CD4-positive, alpha-beta T cell (primary cell): ENCODE measurements at places on chromosomes 3 and 15.

DNA sequence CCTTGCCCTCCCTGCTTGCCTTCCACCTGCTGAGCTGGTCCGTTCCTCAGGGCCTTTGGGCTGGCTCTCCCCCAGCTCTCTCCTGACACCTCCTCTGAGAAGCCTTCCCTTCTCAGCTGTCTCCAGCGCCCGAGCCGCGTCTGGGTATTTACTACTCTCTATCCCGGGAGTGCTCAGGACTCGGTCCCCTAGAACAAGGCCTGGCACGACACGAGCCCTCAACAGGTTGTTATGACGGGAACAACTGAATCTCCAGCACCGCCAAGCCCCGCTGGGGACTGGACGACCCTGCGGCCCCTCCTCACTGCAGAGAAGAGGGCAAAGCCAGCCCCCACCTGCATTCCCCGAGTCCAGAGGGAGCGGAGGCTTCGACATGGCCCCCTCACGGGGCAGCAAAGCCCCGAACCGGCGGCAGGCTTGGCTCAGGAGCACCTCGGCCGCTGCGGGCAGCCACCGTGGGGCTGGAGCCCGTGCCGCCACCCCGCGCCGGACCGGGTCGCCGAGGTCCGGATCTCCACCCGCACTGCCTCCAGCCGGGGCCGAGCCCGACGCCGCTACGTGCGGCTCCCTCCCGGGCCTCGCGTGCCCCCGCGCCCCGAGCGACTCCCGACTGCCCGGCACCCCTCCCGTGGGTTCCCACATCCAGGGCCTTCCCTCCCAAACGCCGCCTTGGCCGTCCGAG, 792 bp downstream of the TPRA1 start:
- no peak for DNase-seq
- no peaks in the 10 kb centered on the region for H3K36me3 ChIP-seq
- no peaks in the 10 kb centered on the region for H3K27me3 ChIP-seq
- peak overlapping the region; percentile 54 for H3K27ac ChIP-seq

DNA sequence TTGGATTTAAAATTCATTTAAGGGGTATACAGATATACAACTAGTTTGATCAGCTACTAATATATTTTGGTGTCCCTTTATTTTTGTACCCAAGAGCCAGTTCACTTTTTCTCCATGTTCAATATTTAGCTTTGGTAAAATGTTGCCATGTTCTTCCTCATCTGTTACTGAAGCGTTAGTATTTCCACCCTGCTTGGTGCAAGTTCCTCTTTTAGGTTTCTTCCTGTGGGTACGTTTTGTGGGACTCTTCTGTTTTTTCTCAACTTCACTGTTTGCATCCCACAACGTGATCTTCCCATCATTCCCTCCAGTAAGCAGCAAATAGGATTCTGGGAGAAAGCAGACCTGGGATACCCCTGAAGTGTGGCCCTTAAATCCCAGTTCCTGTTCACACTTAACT, 14.1 kb downstream of the WDR53 start:
- H3K27me3 ChIP-seq: no peaks in the 10 kb centered on the region
- no peak overlapping the region for H3K27ac ChIP-seq
- no peak for DNase-seq
- H3K36me3 ChIP-seq: peaks cover 18% of the 10 kb centered on the region

- H3K27me3 ChIP-seq: no peaks in the 10 kb centered on the region
- no peak for DNase-seq
- H3K4me3 ChIP-seq: no peak overlapping the region
Observed at GRCh38 chr15:89845305-89845893, 30.7 kb upstream of the ANPEP start.

- H3K27ac ChIP-seq: no peak overlapping the region
- no peaks in the 10 kb centered on the region for H3K27me3 ChIP-seq
- H3K4me1 ChIP-seq: no peaks in the 10 kb centered on the region
- H3K4me3 ChIP-seq: no peak overlapping the region
- H3K36me3 ChIP-seq: no peaks in the 10 kb centered on the region
Observed at GRCh38 chr3:193883551-193883950, 252.4 kb upstream of the HES1 start.

DNA sequence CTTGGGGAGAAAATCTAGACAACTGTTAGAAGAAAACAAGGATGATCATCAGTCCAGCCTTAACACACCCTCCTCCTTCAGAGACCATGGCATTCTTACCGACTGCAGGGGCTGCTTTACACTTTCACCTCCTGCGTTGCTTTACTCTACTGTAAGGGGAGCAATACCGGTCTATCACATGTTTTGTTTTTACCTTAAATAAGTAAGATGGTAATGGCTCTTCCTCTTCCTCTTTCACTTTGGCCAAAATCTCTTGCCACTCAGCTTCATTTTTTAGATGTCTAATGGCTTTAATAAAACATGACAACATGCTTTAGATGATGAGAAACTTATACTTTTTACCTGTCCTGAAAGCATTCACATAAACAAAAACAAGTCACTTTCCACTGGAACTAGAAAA, 33.4 kb upstream of the STIMATE start:
- DNase-seq: no peak
- no peak overlapping the region for H3K27ac ChIP-seq
- no peak overlapping the region for H3K4me3 ChIP-seq
- H3K27me3 ChIP-seq: no peaks in the 10 kb centered on the region
- peaks cover 40% of the 10 kb centered on the region for H3K36me3 ChIP-seq

DNA sequence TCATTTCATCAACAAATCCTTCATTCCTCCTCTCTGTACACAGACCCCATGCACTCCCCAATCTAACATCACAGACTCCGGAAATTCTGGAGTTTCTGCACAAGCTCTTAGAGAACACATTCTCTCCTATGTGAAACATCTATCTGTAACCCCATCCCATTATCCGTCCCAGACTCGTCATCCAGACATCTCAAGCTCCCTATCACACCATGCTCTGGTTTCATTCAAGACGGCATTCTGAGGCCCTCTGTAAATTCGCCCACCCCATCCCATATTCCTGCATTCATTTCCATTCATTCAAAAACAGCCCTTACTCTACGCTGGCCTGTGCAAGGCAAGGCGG, 575 bp downstream of the LEO1 start:
- H3K4me1 ChIP-seq: peaks cover 19% of the 10 kb centered on the region
- no peaks in the 10 kb centered on the region for H3K36me3 ChIP-seq
- peak overlapping the region; percentile 98 for H3K4me3 ChIP-seq
- H3K27me3 ChIP-seq: no peaks in the 10 kb centered on the region
- peak overlapping the region; percentile 79 for H3K27ac ChIP-seq
- no peak for DNase-seq

GRCh38 chr3:38555926-38556325, 59.8 kb downstream of the EXOG start:
- no peak for DNase-seq
- H3K4me3 ChIP-seq: no peak overlapping the region
- no peaks in the 10 kb centered on the region for H3K36me3 ChIP-seq

DNA sequence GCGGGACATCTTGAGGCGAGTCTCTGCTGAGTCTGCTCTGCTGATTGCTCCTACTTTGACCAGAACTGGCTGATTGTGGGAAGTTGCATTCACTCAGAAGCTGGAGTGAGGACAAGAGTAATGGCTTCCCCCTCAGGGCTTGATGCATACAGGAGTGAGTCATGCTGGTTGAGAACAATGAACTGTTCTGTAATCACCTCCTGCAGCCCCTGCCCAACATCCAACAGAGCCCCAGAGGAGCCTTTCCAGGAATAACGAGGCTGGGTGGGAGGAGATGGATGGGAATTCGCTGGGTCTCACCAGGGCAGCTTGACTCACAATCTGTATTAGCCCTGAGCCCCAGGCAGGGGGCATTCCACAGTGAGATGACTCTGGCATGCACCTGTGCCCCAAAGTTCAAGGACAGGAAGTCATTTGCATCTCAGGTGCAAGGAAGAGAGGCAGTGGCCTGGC, 85.0 kb downstream of the RAB11A start:
- no peaks in the 10 kb centered on the region for H3K36me3 ChIP-seq
- H3K27me3 ChIP-seq: no peaks in the 10 kb centered on the region
- DNase-seq: no peak
- H3K4me3 ChIP-seq: no peak overlapping the region
- no peaks in the 10 kb centered on the region for H3K4me1 ChIP-seq
- H3K27ac ChIP-seq: no peak overlapping the region

GRCh38 chr3:119042162-119042561, 7.5 kb upstream of the IGSF11 start:
- no peaks in the 10 kb centered on the region for H3K4me1 ChIP-seq
- DNase-seq: no peak
- no peak overlapping the region for H3K4me3 ChIP-seq

GRCh38 chr3:112602217-112602838, 38.6 kb downstream of the CCDC80 start:
- no peak for DNase-seq
- H3K27ac ChIP-seq: no peak overlapping the region
- H3K4me1 ChIP-seq: no peaks in the 10 kb centered on the region
- H3K27me3 ChIP-seq: no peaks in the 10 kb centered on the region
- H3K36me3 ChIP-seq: no peaks in the 10 kb centered on the region

- no peak overlapping the region for H3K27ac ChIP-seq
- no peaks in the 10 kb centered on the region for H3K36me3 ChIP-seq
- DNase-seq: no peak
- no peaks in the 10 kb centered on the region for H3K4me1 ChIP-seq
Observed at GRCh38 chr3:23738944-23739343, 66.8 kb upstream of the UBE2E1 start.

DNA sequence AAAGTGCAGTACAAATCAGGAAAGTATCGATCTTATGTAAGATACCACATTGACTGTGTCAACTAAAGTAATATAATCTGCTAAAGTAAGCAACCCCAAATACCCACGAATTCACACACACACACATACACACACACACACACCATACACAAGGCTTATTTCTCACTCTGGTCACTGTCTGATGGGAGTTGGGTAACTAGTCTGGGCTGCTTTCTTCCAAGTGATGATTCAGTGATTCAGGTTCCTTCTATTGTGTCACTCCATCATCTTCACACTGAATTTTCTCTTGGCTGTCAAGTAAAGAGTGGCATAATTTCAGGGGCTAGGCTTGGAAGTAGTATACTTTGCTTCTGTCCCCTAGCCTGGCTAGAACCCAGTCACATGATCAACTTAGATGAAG, 104.8 kb upstream of the CCDC54 start:
- H3K27me3 ChIP-seq: no peaks in the 10 kb centered on the region
- no peak overlapping the region for H3K4me3 ChIP-seq
- H3K36me3 ChIP-seq: no peaks in the 10 kb centered on the region
- H3K4me1 ChIP-seq: no peaks in the 10 kb centered on the region

- no peak overlapping the region for H3K27ac ChIP-seq
- peaks cover 4% of the 10 kb centered on the region for H3K4me1 ChIP-seq
- no peak overlapping the region for H3K4me3 ChIP-seq
Observed at GRCh38 chr15:31082771-31083369, 18.7 kb downstream of the TRPM1 start.

- no peak for DNase-seq
- H3K27me3 ChIP-seq: no peaks in the 10 kb centered on the region
- H3K4me3 ChIP-seq: no peak overlapping the region
Observed at GRCh38 chr15:84648539-84648938, 5.5 kb downstream of the WDR73 start.

GRCh38 chr3:119550192-119550910, 9.1 kb downstream of the CD80 start:
- H3K27me3 ChIP-seq: no peaks in the 10 kb centered on the region
- H3K4me1 ChIP-seq: no peaks in the 10 kb centered on the region
- no peak overlapping the region for H3K4me3 ChIP-seq
- H3K27ac ChIP-seq: no peak overlapping the region
- H3K36me3 ChIP-seq: no peaks in the 10 kb centered on the region

DNA sequence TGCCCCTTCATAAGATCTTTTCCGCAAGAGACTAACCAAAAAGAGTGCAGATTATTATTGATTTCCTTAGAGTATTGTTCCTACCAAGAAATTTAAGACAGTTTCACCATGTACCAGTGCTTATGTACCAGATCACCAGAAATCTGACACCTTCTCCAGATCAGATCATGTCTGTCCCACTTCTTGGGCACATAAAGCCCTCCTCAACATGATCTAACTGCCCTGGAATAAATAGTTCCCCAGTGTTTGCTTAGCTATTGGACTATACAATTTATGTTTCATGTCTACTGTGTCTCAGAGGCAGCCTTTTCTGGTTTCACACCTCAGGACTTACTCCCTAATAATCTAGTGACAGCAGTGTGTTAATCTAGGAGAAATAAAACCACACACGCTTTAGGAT, 46.8 kb downstream of the NME9 start:
- no peak overlapping the region for H3K27ac ChIP-seq
- no peak for DNase-seq
- H3K36me3 ChIP-seq: peaks cover 38% of the 10 kb centered on the region
- no peaks in the 10 kb centered on the region for H3K27me3 ChIP-seq
- no peaks in the 10 kb centered on the region for H3K4me1 ChIP-seq
- H3K4me3 ChIP-seq: no peak overlapping the region

DNA sequence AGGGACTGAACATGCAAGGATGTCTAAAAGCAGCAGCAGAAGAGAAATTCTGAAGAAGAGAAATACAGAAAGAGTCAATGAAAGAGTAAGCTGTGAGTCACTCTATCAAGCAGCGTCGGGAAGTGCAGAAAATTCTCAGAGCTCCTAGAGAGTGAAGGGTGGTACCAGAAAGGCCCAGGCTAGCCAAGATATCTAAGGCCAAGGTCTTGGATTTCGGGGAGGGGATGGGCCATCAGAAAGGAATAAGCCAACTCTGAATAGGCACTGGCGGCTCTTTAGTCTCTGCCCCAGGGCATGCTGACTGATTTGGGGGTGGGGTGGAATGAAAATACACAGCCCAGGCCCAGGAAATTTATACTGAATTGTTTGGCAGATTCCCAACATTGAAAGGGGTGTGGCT, 70.8 kb downstream of the GPR156 start:
- H3K4me3 ChIP-seq: no peak overlapping the region
- no peak overlapping the region for H3K27ac ChIP-seq
- H3K36me3 ChIP-seq: no peaks in the 10 kb centered on the region

GRCh38 chr3:167675848-167676247, 22.1 kb upstream of the WDR49 start:
- H3K27me3 ChIP-seq: no peaks in the 10 kb centered on the region
- H3K27ac ChIP-seq: no peak overlapping the region
- no peaks in the 10 kb centered on the region for H3K4me1 ChIP-seq
- H3K4me3 ChIP-seq: no peak overlapping the region
- DNase-seq: no peak

- H3K4me1 ChIP-seq: peaks cover 5% of the 10 kb centered on the region
- no peaks in the 10 kb centered on the region for H3K27me3 ChIP-seq
- no peak overlapping the region for H3K27ac ChIP-seq
- no peak overlapping the region for H3K4me3 ChIP-seq
Observed at GRCh38 chr3:184129012-184129411, 6.1 kb upstream of the EIF2B5 start.

- H3K4me3 ChIP-seq: no peak overlapping the region
- H3K27ac ChIP-seq: no peak overlapping the region
- H3K36me3 ChIP-seq: no peaks in the 10 kb centered on the region
- H3K4me1 ChIP-seq: no peaks in the 10 kb centered on the region
- DNase-seq: no peak
Observed at GRCh38 chr3:8097690-8098089, 403.9 kb upstream of the LMCD1 start.
